ENCODE measurements at places on chromosomes 7 and 10.

- DNase-seq: no peak
Measured at GRCh38 chr10:123741711-123742110, 75.6 kb downstream of the GPR26 start.

DNA sequence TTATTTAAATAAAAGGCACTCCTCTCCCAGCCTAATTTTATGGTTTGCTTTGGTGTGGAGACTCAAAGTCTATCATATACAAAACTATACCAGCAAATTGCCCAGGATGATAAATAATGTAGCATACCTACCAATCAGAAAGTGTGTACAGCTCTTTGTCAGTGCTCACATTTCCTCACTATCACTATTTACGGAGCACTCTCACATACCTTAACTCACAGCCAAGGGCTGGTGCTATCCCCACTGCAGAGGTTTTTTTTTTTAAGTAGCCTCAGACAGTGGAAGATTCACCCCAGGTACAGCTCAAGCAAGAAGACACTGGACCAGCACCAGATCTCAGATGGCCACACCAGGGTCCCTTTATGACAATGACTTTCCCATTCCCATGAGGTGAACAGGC, 2.5 kb downstream of the PDLIM1 start:
- no peak for DNase-seq

- DNase-seq: no peak
Measured at GRCh38 chr10:43585981-43586729, 11.7 kb upstream of the ZNF239 start.

GRCh38 chr7:151366880-151367222, 25.2 kb downstream of the NUB1 start:
- no peak for DNase-seq

GRCh38 chr10:12384906-12385305, 35.6 kb downstream of the CAMK1D start:
- no peak for DNase-seq

DNA sequence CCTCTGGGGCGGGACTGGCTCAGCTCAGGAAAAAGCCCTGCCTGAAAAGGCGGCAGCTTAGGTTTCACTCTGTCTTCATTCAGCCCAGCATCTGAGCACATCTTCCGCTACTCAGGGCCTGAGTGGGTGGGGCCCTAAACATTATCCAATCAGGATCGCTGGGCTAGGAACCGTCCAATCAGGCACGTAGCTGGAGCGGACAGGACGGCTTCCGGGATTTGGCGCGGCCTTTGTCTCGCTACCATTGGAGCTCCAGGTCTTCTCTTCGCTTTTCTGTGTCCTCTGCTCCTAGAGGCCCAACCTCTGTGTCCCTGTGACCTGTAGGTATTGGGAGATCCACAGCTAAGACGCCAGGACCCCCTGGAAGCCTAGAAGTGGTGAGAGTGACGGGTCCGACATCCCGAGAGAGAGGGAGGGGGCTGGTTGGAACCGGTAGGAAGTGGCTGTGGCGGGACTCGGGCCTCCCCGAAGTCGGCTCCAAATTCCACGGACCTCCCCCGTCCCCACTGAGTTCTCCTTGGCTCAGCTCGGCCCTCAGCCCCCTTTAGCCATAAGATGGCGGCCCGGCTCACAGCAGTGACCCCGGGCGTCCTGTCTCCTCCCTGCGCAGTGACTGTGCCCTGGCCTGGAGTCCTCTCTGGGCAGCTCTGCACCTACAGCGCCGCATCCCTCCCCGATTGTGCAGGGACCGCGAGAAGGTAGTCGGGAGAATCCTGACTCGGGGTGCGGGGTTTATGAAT, 99.1 kb downstream of the ZNF680 start:
- no peak for DNase-seq

DNA sequence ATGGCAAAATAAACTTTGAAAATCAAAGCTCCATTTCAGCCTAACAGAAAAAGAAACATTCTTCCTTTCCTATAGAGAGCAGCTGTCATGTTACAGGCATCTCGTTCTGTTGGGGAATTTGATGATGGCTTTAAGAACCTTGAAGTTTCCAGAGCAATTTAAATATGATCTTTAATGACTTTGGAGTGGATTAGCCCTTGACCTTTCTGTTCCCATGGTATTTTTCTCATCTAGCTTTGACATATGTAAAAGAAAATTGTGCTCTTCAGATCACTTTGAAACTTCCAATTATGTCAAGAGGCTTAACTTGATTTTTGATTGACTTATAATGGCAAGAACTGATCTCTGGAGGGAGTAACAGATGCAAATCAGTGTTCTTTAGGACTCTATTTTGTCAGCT, 157.6 kb upstream of the SEMA3E start:
- DNase-seq: no peak

DNA sequence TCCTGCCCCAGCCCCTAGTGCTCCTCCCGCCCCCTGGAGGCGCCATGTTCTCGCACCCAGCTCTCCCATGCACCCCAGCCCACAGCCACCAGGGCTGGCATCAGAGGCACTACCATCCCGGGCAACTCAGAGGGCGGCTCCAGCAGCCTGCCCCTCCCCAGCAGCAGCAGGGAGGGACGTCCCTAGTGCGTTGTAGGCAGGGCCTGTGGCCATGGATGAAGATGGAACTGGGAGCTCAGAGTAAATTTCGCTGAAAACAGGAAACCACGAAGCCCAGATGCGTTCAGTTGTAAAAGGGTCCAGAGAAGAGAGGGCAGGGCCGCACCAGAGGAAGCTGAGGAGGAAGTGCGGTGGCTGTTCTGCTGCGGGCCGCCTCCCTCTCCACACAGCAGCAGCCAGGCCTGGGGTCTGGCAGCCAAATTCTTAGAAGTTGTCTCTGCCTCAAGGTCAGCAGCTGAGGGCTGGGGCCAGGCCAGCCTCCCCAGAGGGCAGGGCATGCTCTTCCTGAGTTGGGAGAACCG, 24.6 kb downstream of the VSIR start:
- peak; percentile 42 for DNase-seq

GRCh38 chr7:82131215-82131614, 312.4 kb downstream of the CACNA2D1 start:
- DNase-seq: no peak

- no peak for DNase-seq
Measured at GRCh38 chr10:1544209-1544673, 193.1 kb downstream of the ADARB2 start.

DNA sequence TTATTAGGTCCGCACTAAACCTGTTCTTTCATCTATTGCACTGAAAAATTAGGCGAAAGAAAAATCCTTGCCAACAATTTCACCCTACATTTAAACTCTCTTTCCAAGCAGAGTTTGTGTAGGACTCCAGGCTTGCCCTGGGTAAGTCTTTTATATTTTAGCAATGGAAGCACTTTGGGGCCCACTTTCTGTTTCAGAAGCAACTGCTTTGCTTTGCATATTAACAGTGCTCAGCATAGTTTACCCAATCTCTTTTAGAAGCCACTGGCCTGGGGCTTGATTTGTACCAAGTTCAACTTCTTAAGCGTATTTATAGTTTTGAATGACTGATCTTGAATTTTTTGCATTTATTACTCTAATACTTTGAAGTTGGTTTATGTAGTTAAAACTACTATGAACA, 78.8 kb upstream of the MDFIC start:
- DNase-seq: no peak

DNA sequence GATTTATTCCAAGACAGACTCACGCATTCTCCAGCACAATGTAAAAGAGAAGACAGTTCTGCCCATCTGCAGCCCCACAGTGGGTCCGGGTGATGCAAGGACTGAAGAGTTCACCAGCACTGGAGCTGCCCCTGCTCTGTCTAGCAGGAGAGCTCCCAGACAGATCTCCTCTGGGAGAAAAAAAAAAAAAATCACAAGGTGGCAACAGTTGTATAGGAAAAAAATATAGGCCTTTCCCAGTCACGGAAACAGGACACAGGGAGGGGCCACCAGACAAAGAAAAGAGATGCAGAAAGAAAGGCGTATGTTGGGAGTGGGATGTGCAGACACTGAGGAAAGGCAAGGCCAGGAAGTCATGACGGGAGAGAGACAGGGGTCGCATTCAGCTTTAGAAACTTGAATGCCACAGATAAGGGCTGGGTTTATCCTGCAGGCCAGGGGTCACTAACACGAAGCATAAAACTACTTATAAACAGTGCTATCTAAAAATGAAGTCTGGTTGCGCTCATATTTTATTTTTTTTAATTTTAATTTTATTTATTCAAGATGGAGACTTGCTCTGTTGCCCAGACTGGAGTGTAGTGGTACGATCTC, 54.1 kb downstream of the FAM171A1 start:
- DNase-seq: no peak

GRCh38 chr7:143516981-143517380, 39.3 kb downstream of the TAS2R41 start:
- no peak for DNase-seq

DNA sequence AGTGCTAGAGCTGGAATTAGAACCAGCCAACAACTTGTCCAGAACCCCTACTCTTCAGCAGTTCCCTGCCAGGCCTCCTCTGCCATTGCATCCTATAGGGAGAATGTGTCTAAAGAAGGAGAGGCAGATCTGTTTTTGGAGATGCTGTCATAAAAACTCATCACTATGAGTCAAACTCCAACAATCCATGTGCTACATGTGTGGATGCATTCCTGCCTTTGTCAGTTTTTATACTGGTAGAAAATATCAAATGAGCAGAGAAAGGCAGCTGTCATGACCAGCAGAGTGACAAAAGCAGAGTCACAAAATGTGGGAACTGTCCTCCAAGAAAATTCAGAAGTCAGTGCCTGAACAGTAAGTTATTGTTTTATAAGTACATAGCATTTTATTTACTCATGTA, 93.0 kb downstream of the ABLIM1 start:
- no peak for DNase-seq

DNA sequence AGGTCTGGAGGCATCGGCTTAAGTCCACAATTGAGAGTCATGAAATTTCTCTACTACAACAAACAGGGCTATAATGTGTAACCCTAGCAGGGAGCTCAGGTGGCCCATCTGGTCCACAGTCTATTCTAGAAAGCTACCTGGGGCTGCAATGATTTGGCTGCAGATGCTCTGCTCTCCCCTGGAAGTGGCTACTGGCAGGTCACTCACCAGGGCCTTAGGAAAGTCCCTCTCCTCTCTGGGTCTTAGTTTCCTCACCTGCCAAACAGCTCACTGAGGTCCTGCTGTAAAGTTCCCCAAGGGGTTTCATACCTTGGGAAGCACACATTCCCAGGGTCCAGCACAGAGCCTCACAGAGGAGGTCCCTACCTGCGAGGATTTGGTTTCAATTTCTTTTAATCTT, 2.5 kb downstream of the IGFBP3 start:
- no peak for DNase-seq

- DNase-seq: no peak
Measured at GRCh38 chr7:37598824-37599223, 84.7 kb upstream of the GPR141 start.

- no peak for DNase-seq
Measured at GRCh38 chr7:80520199-80520598, 8.3 kb upstream of the GNAT3 start.

DNA sequence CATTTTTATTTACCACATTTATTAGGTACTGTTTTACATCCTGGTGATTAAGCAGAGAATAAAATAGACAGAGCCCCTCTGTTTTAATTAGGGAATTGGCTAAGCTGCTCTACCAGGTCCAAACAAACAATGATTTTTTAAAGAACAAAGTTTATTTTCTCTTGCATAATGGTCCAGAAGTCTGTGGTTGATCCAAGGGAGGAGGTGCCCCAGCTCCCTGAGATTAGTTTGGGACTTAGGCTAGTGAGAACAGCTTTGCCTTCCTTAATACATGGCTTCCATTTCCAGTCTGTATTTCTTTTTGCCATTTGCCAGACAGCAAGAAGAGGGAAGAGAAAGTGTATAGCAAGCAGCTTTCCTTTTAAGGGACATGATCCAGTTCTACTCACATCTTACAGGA, 2.9 kb upstream of the MIOS start:
- DNase-seq: no peak

- DNase-seq: no peak
Measured at GRCh38 chr7:128876127-128876526, 13.5 kb downstream of the ATP6V1F start.

DNA sequence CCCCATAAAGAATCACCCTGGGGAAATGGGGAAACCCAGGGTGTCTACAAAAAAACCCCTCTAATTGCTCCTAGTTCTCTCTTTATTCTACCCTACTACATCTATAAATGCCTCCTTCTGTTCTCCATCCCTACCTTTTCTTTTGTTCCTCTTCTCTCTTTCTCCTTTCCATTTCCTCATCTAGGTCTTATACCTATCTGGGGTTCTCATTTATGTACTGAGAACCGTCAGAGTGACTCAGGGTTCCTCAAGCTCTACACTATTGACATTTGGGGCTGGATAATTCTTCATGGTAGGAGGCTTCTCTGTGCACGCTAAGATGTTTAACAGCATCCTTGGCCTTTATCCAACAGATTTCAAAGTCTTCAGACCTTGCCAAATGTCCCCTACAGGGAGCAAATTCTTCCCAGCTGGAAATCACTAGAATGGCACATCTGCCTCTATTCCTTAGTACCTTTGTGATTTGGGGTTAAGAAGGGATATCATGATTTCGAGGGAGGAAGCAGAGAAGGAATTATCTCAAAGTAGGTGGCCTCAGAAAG, 137.4 kb upstream of the PTN start:
- DNase-seq: no peak

- DNase-seq: no peak
Measured at GRCh38 chr7:13981070-13981469, 8.4 kb downstream of the ETV1 start.
